ENCODE measurements at places on chromosomes 11 and 22.

GRCh38 chr11:59528711-59529110, 17.4 kb downstream of the OR4D9 start:
- no peak for DNase-seq

DNA sequence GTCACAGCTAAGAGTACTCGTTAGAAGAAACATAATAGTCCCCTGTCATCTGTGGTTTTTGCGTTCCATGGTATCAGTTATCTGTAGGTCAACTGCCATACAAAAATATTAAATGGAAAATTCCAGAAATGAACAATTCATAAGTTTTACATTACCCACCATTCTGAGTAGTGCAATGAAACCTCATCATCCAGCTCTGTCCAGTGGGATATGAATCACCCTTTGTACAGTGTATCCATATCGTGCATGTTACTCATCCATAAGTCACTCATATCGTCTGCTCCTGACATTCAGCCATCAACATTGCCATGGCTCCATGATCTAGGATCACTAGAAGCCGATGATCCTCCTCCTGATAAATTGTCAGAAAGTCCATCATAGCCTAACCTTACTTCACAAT, 174.9 kb upstream of the C11orf87 start:
- peak; percentile 74 for DNase-seq

GRCh38 chr11:75241036-75241905, 697 bp downstream of the TPBGL start:
- peak; percentile 83 for DNase-seq

GRCh38 chr22:46652081-46652846, 32.1 kb downstream of the GRAMD4 start:
- DNase-seq = no peak
